ENCODE measurements at places on chromosomes 13 and 19.

- DNase-seq, result no peak
Observed at GRCh38 chr13:28953714-28954418, 133.7 kb downstream of the MTUS2 start.

- no peak for DNase-seq
Observed at GRCh38 chr19:3931041-3931440, 1.8 kb upstream of the NMRK2 start.

DNA sequence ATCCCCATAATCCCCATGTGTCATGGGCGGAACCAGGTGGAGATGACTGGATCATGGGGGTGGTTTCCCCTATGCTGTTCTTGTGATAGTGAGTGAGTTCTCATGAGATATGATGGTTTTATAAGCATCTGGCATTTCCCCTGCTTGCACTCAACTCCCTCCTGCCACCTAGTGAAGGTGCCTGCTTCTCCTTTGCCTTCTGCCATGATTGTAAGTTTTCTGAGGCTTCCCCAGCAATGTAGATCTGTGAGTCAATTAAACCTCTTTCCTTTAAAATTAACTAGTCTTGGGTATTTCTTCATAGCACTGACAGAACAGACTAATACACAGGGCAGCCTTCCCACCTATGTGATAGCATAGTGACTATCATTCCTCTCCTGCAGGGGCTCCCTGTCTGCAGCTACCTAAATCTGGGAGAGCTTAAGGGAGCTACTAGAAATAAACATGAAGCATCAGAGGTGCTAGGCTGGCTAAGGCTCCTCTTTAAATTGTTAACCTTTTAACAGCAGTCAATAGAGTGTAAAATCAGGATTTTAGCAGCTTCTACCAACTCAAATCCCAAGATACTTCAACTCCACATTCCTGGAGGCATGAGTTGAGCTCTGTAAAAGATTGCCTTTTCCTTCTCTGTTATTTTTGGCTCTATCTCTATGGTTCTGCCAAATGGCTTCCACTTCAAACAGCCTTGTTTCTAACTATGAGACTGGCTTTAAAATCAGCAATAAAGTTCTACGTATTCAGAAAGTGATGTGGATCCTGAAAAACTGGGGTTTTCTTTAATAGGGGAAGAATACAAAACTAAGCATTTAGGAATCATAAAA is 112.3 kb downstream of the VWA8 start:
- DNase-seq, result no peak

- peak; percentile 90 for DNase-seq
Observed at GRCh38 chr19:932648-933552, 7.1 kb downstream of the ARID3A start.

DNA sequence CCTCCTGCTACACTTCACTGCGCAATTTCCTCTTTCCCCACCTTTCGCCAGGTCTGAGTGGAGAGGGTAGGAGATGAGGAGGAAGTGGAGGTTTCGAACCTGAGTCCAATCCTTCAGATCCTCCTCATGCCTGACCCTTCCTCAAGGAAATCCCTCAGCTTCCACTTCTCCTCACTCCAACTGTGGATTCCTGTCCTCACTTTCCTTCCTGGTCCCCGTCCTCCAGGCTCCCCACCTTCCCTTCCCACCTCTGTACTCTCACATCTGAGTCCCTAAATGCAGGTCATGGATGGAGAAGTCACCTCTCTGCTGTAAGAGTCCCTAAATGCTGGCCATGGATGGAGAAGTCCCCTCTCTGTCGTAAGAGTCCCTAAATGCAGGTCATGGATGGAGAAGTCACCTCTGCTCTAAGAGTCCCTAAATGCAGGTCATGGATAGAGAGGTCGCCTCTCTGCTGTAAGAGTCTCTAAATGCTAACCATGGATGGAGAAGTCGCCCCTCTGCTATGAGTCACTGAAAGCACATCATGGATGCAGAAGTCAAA is 3.1 kb downstream of the TMEM86B start:
- no peak for DNase-seq

GRCh38 chr13:44049081-44049945 is 169.6 kb downstream of the LACC1 start:
- no peak for DNase-seq

DNA sequence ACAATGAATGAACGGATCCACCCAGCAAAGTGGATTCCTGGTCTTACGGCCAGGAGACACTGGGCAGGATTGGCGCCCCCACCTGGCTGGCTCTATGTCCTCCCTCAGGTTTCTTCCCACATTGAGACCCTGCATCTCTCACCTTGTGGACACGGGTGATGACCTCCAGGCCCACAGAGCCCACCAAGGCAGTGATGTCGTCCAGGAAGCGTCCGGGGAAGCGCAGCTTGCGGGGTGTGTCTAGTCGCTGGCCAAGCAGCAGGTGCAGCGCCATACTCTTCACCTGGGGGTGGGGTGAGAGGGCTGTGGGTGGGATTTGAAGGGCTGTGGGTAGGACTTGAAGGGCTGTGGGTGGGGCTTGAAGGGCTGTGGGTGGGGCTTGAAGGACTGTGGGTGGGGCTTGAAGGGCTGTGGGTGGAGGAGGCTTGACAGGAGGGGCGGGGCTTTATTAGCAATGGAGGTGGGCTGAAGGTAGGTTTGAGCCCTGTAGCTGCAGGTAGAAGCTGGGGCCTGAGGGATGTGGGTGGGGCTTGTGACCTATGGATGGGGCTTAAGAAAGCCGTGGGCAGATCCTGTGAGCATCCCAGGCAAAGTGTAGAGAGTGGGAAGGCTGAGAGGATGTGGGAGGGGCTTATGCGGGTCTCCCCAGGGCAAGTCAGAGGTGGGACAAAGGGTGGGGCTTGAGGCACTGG is 12.1 kb upstream of the ANGPTL8 start:
- DNase-seq, result no peak

GRCh38 chr19:34430738-34431625 is 2.8 kb downstream of the UBA2 start:
- no peak for DNase-seq

DNA sequence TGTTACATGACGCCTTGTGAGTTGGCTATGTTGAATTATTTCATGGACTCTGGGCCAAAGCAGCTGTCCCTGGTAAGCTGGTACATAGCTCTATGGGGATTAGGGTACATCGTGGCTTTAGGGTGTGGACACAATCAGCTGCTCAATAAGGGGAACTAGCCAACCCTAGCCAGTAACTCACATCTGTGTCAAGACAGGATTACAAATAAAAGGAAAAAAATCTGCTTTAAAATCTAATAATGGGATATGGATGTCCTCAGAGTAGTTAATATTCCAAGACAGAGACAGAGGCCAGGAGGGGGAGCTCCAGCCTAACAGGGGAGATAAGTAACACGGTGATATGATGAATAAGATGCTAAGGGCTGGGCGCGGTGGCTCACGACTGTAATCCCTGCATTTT is 21.1 kb upstream of the ZNF766 start:
- DNase-seq, result peak; percentile 5

DNA sequence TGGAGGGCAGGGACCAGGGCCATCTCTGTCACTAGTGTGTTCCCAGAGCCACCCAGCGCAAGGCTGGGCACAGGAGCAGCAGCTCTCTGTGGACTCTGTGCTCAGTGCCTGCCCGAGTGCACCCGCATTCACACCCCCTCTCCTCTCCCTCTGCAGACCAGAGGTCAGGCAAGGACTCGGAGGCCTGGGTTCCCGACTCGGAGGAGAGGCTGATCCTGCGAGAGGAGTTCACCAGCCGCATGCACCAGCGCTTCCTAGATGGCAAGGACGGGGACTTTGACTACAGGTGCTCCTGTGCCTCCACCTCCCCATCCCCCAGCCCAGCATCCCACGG is 10.2 kb downstream of the CCDC97 start:
- no peak for DNase-seq

- no peak for DNase-seq
Observed at GRCh38 chr13:25692099-25692498, 320.3 kb downstream of the ATP8A2 start.
